Stimulated activated CD8-positive, alpha-beta memory T cell treated with anti-CD3 and anti-CD28 coated beads, Interleukin-4, amount 100 ng/mL, for 1 hour (primary cell): ENCODE measurements at places on chromosomes 3 and 15.

DNA sequence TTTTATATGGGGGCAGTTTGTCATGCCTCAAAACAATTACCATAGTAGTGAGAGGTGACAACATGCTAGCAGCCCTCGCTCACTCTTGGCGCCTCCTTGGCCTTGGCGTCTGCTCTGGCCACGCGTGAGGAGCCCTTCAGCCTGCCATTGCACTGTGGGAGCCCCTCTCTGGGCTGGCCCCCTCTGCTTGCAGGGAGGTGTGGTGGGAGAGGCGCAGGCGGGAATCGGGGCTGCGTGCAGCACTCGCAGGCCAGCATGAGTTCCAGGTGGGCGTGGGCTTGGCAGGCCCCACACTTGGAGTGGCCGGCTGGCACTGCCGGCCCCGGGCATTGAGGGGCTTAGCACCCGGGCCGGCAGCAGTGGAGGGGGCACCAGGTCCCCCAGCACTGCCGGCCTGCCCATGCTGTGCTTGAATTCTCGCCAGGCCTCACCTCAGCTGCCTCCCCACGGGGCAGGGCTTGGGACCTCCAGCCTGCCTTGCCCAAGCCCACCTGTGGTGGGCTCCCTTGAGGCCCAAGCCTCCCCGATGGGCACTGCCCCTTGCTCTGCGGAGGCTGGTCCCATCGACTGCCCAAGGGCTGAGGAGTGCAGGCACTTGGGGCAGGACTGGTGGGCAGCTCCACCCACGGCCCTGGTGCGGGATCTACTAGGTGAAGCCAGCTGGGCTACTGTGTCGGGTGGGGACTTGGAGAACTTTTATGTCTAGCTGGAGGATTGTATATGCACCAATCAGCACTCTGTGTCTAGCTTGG is 38.8 kb upstream of the EIF5A2 start:
- DNase-seq, result no peak

DNA sequence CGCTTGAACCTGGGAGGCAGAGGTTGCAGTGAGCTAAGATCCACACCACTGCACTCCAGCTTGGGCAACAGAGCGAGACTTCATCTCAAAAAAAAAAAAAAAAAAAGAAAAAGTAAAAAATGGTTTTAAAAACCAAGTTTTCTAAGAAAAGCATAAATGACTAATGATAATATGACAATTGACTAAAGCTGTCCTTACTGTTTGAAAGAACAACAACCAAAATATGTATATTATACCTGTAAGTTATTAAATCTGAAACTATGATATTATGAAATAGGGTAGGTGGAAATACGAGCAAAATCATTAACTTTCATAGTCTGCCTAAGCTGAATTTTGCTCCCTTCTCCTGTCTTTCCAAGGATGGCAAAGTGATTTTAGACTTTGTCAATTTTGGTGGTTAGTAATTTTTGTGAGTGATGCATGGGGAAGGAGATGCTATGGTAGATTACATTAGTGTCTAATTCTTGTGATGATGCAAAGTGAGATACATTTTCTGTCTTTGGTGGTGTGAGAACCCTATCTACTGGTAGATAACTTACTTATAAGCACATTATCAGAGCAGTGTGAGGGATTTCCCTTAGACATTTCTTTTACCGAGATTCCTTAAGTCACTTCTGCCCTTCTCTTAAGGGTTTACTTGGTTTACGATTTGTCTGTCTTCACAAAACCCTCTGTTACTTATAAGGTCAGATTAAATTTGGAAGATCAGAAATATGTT is 10.6 kb upstream of the CHD2 start:
- no peak for DNase-seq

GRCh38 chr15:62334536-62334935 is 169.5 kb upstream of the C2CD4B start:
- DNase-seq, result no peak

DNA sequence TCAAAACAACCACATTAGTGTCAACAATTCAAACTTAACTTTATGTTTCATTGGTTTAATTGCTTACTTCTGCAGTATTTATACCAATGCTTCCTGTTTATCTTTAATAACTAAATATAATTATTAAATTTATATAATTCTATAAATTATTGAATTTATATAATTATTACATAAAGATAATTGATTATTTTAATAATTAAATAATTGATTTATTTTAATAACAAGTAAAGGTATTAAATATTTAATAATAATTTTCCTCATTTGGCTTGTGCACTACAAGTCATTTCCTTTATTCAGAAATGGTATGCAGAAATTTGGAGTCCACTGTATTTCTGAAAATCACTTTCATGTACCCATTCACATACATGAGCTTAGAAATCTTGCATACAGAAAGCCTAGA is 156.2 kb upstream of the NSMCE3 start:
- DNase-seq, result no peak

GRCh38 chr3:44340058-44340395 is 1.5 kb downstream of the TCAIM start:
- DNase-seq, result no peak

- DNase-seq, result no peak
Measured at GRCh38 chr15:85707519-85708338, 87.0 kb downstream of the KLHL25 start.

DNA sequence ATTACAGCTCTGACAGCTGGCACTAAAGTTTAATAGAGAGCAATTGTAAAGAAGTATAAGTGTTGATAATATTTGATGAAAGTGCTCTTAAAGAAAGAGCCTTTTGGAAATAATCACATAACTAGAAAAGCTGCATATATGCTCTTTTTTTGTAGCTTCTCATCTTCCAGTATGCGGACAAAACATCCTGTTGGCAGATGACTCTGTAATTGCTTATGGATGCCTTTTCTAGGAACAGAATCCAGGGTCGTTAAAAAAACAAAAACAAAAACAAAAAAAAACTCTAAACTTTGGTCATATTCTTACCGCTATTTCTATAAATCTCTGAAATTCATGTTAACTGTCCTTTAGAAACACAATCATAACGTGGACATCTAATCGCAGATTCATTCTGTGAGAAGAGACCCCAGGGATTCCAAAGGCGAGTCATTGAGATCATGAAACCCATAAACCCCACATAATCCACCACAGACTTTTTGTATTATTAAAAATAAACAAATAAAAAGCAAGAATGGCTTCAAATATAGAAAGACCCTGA is 109.8 kb downstream of the EPHA3 start:
- DNase-seq, result no peak

DNA sequence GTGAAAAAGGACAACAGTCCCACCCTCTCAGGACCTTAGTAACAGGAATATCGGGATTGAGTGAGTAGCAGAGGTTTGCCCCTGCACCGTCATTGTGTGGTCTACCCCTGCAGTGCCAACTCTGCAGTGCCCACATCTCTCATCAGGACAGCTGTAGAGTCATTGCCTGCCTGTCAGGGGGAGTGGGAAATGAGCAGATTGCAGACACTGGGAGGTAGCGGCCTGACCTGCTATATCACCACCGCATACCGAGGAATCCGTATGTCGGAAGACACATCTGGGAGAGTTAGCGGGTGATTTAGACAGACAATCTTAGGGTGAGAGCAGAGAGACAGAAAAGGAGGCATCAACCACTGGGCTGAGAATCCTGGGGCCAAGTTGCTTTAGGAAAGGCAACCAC is 218.1 kb downstream of the EPHB1 start:
- DNase-seq, result no peak

- DNase-seq, result no peak
Measured at GRCh38 chr3:72547183-72547582, 301.1 kb downstream of the SHQ1 start.

DNA sequence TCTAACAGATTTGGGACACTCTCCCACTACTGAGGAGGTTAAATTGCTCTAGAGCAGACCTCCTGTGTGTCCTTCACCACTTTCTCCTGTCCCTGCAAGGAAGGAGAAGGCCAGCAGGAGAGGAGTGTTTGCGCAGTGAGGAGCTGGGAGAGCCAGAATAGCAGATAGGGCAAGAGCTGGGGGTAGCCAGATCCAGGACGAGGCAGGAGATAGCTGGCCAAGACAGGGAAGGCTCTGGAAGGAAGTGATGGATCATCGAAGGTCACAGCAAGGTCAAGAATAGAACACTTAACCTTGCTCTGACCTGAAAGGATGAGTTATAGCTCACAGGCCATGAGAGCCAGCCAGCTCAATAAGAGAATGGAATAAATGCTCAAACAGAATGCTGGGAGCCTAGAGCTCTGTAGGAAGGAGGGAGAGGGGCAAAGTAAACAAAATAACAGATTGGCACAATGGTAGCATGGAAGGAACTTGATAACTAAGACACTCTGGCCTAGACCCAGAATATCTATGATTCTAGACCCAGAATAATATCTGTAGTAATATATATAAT is 37.5 kb upstream of the FSIP1 start:
- DNase-seq, result no peak

DNA sequence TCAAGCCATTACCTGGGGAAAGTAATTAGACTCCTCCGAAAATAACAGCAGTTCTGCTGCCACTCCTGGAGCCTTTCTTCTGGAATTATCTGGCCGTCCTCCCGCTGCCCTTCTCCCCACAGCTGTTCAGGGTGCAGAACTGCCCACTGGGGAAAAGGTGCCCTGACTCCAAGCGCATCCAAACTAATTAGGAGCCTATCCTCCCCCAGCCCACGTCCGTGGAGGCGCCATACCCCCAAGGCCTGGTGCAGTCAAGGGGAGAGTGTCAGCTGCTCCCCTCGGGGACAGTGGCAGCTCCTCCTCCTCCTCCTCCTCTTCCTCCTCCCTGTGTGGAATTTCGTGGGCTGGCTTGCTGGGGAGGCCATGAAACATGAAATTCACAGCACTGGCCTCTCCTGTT is 177.2 kb downstream of the XXYLT1 start:
- DNase-seq, result no peak

- DNase-seq, result no peak
Measured at GRCh38 chr15:51750792-51751696, at the start of gene TMOD2. TSS of gene TMOD2 (plus strand) at chr15:51751597. CDS start at chr15:51766442, 14,845 bp downstream.

- no peak for DNase-seq
Measured at GRCh38 chr3:50217681-50218080, 12.6 kb downstream of the SLC38A3 start.

DNA sequence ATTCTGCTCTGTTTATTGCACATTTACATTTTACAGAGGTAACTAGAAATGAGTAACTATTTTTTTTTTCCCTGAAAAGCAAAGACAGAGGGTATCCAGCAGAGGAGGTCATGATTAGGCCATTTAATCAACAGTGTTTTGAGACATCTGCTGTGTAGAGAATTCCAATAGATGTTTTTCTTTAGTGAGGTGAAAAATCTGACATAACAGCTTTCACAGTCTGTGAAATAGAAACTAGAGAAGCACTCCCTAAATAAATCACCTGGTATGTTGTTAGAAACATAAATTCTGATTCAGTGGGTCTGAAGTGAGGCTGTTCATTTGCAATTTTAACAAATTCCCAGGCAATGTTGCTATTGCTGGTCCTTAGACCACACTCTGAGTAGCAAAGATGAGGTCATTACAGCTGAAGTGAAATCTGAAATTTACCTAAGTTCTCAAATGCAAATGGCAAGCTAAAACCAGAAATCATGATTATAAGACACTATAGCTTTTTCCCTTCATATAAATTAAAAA is 329.2 kb upstream of the LRRC3B start:
- DNase-seq, result no peak

DNA sequence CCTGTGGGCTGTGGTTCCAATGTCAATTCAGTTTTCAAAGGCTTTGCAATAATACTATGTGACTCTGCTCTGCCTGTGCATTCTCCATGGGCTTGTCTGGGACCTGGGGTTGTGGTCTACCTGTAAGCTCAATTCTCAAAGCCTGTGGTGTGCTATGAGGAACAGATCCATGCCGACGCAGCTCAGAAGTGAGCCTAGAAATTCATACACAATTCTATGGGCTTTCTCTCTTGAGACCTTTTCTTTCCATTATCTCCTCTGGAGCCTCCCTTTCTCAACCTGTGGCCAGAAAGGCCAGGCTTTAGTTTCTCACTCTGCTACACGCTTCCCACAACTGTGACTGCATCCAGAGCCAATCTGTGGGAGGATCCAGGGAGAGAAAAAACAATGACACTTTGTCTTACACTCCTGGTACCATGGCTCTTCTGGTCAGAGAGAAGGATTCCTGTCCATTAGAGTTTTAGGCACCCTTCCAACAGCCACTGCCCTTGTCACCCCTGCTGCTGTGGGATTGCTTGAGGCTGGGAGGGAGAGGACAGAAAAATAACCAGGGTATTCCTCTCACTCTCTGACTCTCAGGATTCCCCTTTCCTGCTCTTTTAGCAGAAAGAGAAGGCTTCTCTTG is 34.1 kb upstream of the KLF13 start:
- no peak for DNase-seq

- no peak for DNase-seq
Measured at GRCh38 chr3:47250309-47251060, 32.1 kb downstream of the KIF9 start.

DNA sequence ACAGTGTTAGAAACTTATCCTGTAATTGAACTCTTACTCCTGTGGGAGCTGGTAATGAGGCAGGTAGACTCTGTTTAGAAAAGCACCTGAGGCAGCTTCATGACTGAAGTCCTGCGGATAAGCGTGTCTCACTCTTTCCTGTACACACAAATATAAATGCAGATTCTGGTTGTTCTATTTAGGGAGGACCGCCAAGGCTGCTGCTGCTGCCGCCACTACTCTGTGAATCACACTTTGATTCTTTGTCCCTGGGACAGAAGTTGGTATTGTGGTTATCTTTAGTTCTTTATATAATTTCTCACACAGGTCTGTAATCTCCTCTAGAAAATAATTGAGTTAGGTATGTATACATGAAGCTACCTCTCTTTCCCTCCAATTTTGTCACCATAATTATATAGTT is 3.6 kb downstream of the LSAMP start:
- no peak for DNase-seq
